ENCODE measurements at places on chromosomes 3 and 15.

DNA sequence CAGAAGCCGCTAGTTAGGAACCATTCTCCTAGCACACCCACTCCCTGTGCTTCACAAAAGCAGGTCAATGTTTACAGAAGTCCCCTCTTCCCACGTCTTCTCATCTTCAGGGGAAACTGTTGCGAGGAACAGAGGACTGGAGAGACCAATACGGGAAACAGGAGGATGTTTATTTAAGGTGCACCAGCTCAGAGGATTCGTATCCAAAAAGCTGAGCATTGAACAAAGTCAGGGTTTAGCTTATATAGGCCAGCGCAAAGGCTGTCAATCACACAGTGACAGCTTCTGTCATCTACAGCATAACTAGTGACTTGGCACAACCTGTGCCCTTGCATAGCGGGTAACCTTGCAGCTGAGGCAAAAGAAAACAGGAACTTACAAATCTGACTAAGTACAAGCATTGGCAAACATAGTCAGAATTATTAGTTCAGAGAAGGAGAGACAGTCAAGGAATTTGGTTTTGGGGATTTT lies 61.3 kb downstream of the ZDHHC19 start:
- DNase-seq = no peak

DNA sequence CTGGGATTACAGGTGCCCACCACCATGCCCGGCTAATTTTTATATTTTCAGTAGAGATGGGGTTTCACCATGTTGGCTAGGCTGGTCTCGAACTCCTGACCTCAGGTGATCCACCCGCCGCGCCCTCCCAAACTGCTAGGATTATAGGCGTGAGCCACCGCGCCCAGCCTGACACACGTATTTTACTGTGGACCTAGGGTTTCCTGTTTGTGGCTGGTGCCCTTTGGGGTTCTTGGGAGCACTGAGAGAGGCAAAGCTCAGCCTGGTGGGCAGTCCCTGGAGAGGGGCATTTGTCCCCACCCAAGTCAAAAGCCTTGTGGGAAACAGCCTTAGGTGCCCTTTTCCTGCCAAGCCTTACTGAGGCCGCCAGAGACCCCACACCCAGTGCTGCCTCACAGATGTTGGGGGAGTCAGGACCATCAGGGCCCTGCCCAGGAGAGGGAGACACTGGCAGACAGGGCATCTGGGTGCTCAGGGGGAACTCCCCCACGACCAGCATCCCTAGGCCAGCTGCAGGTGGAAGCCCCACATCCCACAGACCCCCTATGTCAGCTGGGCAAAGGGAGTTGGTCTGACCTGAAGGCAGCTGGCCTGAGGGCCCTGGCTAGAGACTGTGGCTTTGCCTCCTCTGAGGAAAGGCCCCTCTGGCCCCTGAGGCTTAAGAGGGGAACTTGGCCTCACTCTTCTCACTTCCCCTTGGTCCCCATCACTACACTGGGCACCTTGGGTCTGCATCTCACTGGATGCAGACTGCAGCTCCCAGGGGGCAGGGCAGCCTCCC lies 35.1 kb downstream of the DNAH1 start:
- DNase-seq = no peak

- DNase-seq = no peak
Observed at GRCh38 chr3:135908225-135908624, 57.3 kb upstream of the PPP2R3A start.

DNA sequence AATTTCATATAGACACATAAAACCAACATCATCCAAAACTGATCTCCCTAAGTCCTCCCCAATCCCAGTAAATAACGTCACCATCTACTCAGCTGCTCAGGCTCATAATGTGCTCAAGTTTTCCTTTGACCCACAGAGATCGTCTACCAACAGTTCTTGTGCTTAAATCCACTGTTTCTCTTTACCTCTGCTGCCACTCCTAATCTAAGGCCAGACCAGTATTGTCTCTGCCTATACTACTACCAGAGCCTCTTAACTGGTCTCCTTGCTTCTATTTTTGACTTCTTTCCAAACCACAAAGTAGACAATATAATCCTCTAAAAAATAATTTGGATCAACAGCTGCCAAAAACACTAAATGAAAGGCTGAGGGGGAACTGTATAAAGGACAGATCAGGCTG lies 65.3 kb downstream of the CLASP2 start:
- no peak for DNase-seq

GRCh38 chr3:4977001-4977852 lies 2.0 kb upstream of the BHLHE40 start:
- peak; percentile 58 for DNase-seq

GRCh38 chr3:143035466-143036211 lies 34.3 kb downstream of the U2SURP start:
- no peak for DNase-seq

DNA sequence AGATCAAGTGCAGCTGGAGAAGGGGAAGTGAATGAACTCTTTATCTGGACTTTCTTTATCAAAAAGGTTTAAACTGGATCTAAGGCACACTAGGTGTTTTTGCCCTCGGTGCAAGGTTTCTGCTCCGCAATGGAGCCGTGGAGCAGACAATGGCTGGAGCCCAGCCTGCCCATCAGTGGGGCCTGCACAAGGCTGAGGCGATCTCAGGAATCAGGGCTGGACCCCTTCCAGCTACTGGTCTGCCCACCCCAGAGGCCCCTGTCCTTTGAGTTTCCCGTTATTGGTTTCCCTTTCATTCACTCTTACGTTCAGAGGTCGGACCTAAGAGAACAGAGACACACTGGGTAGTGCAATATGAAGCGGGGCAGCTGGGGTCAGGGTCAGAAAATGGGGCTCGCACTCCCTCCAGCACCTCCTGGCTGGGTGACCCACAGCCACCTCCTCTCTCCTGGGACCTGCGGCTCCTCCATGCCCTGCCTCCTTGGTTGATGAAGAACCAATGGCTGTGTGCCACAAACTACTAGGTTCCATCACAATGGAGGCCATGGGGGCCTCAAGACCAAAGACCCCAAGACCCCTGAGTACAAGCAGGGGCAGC lies 164.6 kb downstream of the CHSY1 start:
- no peak for DNase-seq

DNA sequence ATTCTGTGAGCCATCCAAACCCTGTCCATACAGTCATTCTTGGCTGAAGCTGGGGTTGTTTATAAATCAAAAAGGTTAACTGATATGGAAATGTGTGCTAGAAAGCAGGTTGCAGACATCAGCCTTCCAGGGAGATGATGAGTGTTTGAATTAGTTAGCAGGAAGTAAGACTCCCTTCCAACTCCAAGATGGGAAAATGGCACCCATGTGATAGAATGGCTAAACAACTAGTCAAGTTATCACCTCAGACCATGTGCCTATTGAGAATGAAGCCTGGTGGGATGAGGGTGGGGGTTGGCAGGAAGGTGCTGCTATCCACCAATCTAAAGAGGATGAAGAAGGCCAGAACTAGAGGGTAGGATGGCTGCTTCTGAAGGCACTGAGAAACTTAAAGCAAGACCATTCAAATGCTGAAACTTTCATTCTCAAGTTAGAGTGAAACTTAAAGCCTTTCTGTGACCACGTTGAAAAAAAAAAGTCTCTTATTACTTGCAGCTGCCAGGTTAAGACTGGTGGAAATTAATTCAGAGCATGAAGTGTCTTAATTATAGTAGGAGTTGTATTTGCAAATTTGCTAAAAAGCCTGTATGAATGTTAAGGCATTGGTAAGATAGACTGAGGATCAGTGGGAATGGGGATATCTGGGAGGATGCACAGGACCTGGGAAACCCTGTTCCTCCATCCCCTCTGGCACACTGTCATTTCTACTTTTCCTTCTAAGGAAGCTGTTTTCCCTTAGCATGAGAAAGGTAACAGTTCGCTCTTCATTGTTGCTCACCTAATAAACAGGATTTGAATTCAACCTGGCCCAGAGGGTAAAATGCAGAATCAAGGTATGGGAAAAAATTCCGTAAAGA lies 36.8 kb downstream of the CCR3 start:
- DNase-seq = no peak

- no peak for DNase-seq
Observed at GRCh38 chr3:149792452-149793270, at the start of gene ANKUB1. Gene ANKUB1, minus strand, starts transcription at chr3:149792554. Its CDS starts 188 bp downstream, at chr3:149792366.

GRCh38 chr3:61360297-61360965 lies 109.2 kb upstream of the FHIT start:
- DNase-seq = no peak

GRCh38 chr15:59976480-59977271 lies 27.4 kb upstream of the FOXB1 start:
- DNase-seq = no peak

DNA sequence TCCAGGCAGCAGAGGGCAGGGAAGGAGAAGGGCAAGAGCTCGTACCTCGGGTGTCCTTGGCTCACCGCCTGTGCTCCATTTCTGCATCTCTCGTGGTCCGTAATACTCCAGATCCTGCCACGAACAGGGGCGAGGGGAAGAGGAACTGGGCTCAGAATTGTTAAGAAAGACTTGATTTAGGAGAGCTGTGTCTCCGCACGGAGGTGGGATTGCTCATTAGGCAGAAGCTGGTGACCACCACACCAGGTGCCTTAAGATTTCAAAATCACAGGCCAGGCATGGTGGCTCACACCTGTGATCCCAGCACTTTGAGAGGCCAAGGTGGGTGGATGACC lies 37.2 kb upstream of the BDH1 start:
- DNase-seq = no peak

- DNase-seq = no peak
Observed at GRCh38 chr3:42795621-42796181, 8.6 kb downstream of the HIGD1A start.

DNA sequence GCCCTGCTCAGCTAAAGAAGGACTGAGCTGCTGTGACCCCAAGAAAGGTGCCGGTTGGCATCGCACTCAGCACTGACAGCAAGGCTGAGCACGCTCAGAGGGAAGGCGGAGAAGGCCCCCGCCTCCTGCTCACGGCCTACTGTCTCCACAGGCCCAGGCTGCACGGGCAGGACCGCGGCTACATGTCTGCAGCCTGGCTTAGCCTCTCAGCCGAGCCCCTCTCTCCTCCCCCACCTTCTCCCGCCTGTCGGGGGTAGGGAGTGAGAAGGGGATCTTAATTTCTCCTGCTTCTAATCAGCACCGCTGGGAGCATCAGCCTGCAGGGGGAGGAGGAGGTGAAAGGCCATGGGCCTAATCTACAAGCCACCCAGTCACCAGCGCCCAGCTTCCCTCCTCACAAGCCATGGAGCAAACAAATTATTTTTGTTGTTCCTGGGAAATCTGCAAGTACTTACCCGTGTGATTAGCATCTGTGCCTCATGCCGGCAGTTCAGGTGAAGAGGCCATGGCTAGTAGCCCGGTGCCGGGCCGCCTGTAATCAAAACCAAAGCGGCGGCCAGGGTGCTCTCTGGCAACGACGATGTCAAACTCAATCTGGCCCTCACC lies 68.1 kb downstream of the EPHB3 start:
- DNase-seq = no peak

DNA sequence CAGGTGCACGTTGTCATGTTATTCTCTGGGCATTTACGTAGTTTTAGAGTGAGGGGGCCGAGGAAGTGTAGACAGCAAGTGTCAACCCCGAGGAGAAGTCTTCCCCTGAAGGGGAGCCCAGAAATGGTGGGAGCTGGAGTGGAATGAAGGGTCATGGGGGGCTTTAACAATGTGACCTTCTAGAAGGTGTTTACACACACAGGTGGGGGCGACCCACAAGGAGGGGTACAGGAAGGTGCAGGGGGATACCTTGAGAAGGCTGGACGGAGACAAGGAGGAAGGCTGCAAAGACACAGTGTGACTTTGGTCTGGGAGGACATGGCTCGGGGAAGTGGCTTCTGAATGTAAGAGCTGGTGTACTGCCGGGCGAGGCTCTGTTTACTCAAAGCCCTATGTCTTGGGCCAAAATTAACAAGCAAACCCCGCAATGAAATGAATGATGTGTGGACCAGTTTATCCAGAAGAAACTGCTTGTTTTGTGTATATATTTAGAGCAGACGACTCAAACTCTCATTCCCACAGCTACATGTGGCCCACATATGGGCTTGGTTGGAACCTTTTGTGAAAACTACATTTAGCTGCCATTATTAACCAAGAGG lies 18.7 kb downstream of the TRPM1 start:
- no peak for DNase-seq

- DNase-seq = no peak
Observed at GRCh38 chr3:42743204-42743995, 29.7 kb downstream of the CCDC13 start.

- DNase-seq = no peak
Observed at GRCh38 chr15:35991386-35991785, 445.4 kb upstream of the DPH6 start.

- DNase-seq = no peak
Observed at GRCh38 chr3:41477399-41478014, 278.2 kb downstream of the CTNNB1 start.

DNA sequence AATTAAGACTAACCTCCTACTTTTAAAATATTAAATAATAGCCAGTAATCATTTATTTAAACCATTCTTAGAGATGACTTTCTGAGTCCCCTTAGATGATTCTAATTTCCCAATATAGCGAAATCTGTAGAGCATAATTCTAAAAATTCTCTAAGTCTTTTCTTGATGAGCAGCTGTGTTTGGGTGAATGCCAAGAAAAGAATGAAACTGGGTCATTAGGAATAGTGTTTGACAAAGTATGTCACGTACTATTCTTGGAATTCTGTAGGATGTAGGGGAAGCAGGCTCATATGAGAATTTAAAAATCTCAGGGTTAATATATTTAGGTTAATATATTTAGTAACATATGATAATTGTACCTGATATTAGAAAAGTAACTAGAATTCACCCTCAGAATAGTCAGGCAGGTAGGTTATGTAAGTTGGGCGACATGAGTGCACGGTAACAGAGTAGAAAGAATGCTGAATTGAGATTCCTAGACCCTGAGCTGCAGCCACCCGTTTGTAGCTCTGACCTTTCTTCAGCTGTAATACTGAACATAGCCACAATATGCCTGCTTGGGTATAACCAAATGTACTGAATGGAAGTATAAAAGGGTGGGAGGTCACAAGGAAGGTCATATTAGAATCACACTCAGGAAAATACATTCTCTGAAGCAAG lies 524.3 kb downstream of the UNC13C start:
- DNase-seq = no peak

- DNase-seq = peak; percentile 5
Observed at GRCh38 chr3:89314454-89315098, 207.2 kb downstream of the EPHA3 start.

DNA sequence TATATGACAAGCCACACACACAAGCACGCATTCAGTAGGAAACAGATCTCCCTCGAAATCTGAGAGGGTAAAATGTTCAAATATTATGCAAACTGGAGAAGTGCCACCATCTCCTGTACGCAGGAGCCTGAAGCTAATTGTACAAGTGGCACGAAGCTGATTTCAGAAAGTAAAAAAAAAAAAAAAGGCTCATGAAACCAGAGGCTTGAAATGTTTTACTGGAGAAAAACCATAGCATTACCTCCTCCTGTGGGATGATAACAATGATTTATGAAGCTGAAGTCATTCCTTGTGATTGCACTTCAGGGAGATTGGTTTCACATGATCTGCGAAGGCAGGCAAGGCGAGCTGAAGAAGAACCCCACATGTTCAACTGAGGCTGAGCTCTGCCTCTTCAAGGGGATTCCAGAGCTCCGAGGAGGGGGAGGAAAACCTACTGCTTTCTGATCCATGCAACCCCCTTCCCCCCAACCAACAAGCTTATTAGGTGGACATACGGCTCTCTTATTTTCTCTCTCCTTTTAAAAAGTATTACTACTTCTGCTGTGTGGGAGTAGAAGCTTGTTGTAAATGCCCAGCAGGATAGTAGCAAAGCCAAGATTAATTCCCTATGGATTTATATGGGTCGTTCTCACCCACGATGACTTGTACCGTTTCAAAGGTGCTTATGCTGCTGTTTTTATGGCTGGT lies 101.1 kb downstream of the GREM1 start:
- peak; percentile 53 for DNase-seq

- no peak for DNase-seq
Observed at GRCh38 chr3:177642804-177643125, 445.5 kb upstream of the TBL1XR1 start.

Measured in AG08395 (cell line).